ENCODE measurements at places on chromosomes 6 and 20. TPM values are rescaled to one million over a fixed set of nuclear protein-coding genes. Genes with fewer than 3 reads are reported as not detected.

The POU5F1 gene
- not detected for total RNA-seq

The OXT gene
- total RNA-seq = 1.6 TPM

The RIPOR3 gene
- not detected for total RNA-seq

- no peaks in the 10 kb centered on the region for H3K27me3 ChIP-seq
- no peaks in the 10 kb centered on the region for H3K36me3 ChIP-seq
- H3K4me1 ChIP-seq = no peaks in the 10 kb centered on the region
- DNase-seq = no peak
Observed at GRCh38 chr6:151254451-151255081, 14.8 kb downstream of the AKAP12 start.

- no peaks in the 10 kb centered on the region for H3K27me3 ChIP-seq
- peaks cover 25% of the 10 kb centered on the region for H3K4me1 ChIP-seq
- H3K27ac ChIP-seq = no peak overlapping the region
- peak overlapping the region; percentile 67 for H3K4me3 ChIP-seq
Observed at GRCh38 chr20:45833883-45834796, 541 bp downstream of the SNX21 start.

- no peaks in the 10 kb centered on the region for H3K27me3 ChIP-seq
- no peak overlapping the region for H3K27ac ChIP-seq
- H3K4me1 ChIP-seq = peaks cover 5% of the 10 kb centered on the region
- H3K36me3 ChIP-seq = no peaks in the 10 kb centered on the region
Observed at GRCh38 chr20:45783656-45784294, 7.9 kb downstream of the WFDC3 start.

- DNase-seq = no peak
- H3K4me1 ChIP-seq = no peaks in the 10 kb centered on the region
- H3K4me3 ChIP-seq = no peak overlapping the region
Observed at GRCh38 chr6:18360188-18360587, 27.0 kb upstream of the RNF144B start.

DNA sequence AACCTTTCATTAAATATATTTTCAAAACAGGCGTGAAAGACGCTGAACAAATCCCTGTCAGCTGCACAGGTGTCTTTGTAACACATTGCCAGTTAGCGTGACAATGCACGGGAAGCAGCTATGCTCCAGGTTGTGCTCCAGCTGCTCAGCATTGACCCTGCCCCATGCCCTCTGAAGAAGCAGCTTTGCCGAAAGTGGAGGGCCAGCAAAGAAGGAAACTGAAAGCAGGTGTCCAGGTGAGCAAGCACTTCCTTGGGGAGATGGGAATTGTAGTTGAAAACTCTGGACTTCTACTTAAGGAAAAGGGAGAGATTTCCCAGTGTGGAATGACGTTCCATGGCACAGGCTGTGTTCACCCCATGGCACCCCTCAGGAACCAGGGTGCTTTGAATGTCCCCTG lies 125.7 kb downstream of the TTLL2 start:
- no peaks in the 10 kb centered on the region for H3K4me1 ChIP-seq
- no peaks in the 10 kb centered on the region for H3K27me3 ChIP-seq
- H3K36me3 ChIP-seq = no peaks in the 10 kb centered on the region
- no peak overlapping the region for H3K27ac ChIP-seq
- H3K4me3 ChIP-seq = no peak overlapping the region

DNA sequence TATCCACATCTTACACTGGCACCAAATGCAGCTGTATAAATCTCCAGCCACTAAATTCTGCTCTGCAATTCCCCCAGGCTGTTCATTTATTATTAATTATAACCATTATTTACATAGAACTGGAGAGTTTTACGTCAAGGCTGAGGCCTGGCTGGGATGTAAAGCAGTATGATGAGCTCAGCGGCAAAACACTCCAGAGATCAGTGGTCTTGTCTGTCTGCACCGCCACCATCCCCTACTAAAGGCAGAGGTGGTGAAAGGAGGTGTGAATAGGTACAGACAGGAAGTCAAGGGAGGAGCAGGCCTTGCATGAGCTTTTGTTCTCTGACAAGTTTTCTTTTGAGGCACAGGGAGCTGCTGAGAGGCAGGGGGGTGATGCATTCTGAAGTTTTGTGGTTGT lies 159.9 kb upstream of the PCSK2 start:
- H3K36me3 ChIP-seq = no peaks in the 10 kb centered on the region
- H3K4me1 ChIP-seq = no peaks in the 10 kb centered on the region
- H3K27ac ChIP-seq = no peak overlapping the region
- no peak overlapping the region for H3K4me3 ChIP-seq

DNA sequence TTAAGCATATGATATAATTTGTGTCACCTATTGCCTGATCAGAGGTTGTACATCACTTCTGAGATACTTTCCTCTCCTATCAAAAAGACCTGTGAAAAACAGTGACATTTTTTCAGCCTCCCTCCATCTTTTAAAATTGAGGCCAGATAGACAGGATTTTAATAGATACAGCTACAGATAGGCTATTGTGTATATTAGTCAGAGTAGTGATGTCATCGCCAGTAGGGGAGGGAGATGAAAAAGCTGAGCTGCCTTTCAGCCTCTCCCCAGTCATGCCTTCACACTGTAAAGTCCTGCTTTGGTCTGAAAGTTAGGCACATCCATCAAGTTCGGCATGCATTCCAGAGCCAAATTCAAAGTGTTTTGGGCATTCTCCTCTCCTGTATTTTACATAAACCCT lies 7.9 kb upstream of the PABPC1L start:
- H3K36me3 ChIP-seq = peaks cover 73% of the 10 kb centered on the region
- no peaks in the 10 kb centered on the region for H3K27me3 ChIP-seq
- no peak for DNase-seq
- peaks cover 28% of the 10 kb centered on the region for H3K4me1 ChIP-seq
- H3K27ac ChIP-seq = no peak overlapping the region

Measured in CD4-positive, alpha-beta T cell (primary cell).